ENCODE measurements at places on chromosomes 16 and 17.

DNA sequence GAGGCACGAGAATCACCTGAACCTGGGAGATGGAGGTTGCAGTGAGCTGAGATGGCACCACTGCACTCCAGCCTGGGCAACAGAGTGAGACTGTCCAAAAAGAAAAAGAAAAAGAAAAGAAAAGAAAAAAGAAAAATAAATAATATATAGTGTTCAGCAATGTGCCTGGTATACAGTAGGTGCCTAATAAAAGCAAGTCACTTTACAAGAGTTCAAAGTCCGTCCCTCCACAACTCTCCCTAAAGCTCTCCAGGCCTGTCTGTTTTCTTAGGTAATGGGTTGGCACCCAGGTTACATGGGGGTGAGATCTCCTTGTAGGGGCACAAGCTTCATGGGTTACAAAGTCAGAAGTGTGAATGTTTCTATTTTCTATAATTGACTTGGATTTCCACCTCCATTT lies 16.6 kb upstream of the ANKRD40CL start:
- DNase-seq = no peak

DNA sequence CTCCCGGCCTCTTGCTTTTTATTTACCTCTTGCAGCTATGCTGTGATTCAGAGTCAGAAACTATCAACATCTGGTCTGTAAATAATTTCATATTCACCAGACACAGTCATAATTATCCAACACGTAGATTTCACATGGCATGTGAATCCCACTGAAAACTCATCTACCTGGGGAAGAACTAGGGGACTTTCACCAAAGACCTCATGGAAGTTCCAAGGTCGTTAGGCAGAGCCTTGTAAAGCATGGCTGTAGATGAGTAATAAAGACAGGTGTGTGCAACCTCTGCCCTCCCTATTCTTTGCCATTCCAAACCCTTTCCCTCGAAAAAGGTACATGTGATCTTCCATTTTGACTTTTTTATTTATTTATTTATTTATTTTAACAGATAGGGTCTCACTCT lies 1.9 kb upstream of the CHST5 start:
- DNase-seq = no peak

- DNase-seq = no peak
These were observed 5.2 kb downstream of the RUSF1 start for GRCh38 chr16:31502981-31503380.

DNA sequence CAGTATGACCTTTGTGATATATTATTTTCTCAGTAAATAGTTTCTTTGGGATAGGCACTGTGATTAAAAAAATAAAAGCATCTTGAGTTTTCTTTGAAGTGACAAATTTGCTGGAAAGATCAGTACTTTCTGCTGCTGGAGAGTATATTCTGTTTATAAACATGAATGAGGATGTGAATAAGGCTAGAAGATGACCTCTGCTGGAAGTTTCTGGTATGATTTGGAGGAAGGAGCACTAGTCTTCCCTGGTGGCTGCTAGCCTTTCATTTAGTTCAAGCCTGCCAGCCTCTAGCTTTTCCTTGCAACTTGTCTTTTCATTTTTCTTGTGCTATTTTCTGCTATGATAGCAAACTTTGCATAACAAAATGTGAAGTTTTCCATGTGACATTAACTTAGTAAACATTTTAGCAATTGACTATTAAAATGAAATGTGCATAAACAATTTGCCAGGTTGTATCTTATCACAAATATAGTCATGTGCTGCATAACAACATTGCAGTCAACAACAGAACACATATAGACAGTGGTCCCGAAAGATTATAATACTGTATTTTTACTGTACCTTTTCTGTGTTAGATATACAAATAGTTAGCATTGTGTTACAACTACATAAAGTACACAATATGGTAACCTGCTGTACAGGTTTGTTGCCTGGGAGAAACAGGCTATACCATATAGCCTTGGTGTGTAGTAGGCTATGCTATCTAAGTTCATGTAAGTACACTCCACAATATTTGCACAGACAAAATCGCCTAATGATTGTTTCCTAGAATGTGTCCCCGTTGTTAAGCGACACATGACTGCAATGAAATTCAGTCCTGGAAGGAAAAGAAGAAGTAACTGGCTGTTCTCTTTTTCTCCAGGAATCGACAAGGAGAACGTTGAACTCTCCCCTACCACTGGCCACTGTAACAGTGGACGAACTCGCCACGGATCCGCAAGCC lies 18.1 kb upstream of the RAB11FIP4 start:
- no peak for DNase-seq

- no peak for DNase-seq
These were observed 444.1 kb upstream of the PSMD7 start for GRCh38 chr16:73852561-73852960.

DNA sequence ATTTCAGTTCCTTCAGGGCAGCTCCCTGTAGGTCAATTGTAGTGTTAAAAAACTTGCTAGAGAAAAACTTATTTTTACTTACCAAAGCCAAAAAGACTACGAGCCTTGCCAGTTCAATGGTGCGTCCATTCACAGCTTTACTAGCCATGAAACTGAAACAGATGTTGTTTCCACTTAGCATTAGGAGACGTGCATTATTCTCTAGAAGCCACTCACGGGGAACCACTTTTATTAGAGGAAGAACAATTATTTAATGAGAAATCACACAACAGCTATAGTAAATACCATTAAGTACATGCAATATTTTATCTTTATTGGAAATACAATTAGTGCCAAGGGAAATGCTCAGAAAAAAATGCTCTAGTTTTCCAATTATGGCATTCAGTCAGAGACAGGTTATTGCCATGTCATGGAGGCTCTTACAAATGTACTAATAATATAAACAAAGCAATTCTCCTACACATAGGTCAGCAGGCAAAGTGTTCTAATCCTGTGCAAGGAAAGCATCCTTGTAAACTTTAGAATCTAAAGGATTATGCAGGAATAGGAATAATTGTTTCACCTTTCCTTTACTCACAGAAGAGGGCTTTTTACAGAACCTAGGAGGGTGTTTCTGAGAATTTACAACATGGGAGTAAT lies 17.4 kb downstream of the LASP1NB start:
- no peak for DNase-seq

DNA sequence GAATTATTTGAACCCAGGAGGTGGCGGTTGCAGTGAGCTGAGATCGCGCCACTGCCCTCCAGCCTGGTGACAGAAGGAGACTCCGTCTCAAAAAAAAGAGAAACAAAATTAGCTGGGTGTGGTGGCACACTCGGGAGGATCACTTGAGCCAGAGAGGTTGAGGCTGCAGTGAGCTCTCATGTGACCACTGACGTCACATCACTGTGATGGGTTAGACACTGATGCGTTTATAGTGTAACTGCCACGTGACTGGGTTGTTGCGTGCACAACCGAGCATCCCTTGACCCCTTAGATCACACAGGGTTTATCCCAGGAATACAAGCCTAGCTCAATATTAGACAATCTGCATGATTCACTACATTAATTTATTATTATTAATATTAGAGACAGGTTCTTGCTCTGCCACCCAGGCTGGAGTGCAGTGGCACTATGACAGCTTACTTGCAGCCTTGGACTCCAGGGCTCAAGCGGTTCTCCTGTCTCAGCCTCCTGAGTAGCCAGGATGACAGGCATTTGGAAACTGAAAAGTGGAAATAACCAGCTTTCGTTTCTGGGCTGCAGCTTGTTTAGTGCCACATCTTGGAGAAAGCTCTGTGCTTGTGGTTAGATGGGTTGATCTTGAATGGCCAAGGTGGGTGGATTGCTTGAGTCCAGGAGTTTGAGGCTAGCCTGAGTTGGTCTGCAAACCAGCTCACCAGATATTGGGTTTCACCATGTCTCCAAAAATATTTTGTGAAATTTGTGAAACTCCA lies 26.4 kb upstream of the ABR start:
- DNase-seq = no peak
